Airway epithelial cell (primary cell): ENCODE measurements at places on chromosomes 2 and 18. TPM values are rescaled to one million over a fixed set of nuclear protein-coding genes. Genes with fewer than 3 reads are reported as not detected.

The CXCR1 gene
- total RNA-seq = not detected in 2 replicates

The CRYBA2 gene
- not detected in 2 replicates for total RNA-seq

The EMX1 gene
- not detected in 2 replicates for total RNA-seq

The SLC9A2 gene
- total RNA-seq = 0.07 TPM in 1 of 2 replicates, not detected in the other

The CDH2 gene
- 0.56 and 1.3 TPM in 2 replicates for total RNA-seq

The UBXN2A gene
- 5.0 and 12.7 TPM in 2 replicates for total RNA-seq

The RPE gene
- 54.1 and 100 TPM in 2 replicates for total RNA-seq

The OSBPL1A gene
- 19.2 and 20.3 TPM in 2 replicates for total RNA-seq

The MYO3B gene
- 2.8 and 3.3 TPM in 2 replicates for total RNA-seq

The RAMP1 gene
- 3.3 and 4.4 TPM in 2 replicates for total RNA-seq

The MOGAT1 gene
- not detected in 2 replicates for total RNA-seq

The ST6GAL2 gene
- total RNA-seq = 0.23 TPM in 1 of 2 replicates, not detected in the other

The COLEC11 gene
- total RNA-seq = not detected in 2 replicates

The AAMP gene
- total RNA-seq = 179 and 196 TPM in 2 replicates

The REG3G gene
- not detected in 2 replicates for total RNA-seq

The TUBA4B gene
- total RNA-seq = not detected in 2 replicates

The CD207 gene
- total RNA-seq = not detected in 2 replicates

The ANKRD30B gene
- not detected in 2 replicates for total RNA-seq

The PCARE gene
- total RNA-seq = not detected in 2 replicates

The FMNL2 gene
- total RNA-seq = 15.7 and 22.9 TPM in 2 replicates

The NEURL3 gene
- not detected in 2 replicates for total RNA-seq

The TCF7L1 gene
- total RNA-seq = 4.9 and 5.8 TPM in 2 replicates

The GPR35 gene
- 0.28 TPM in 1 of 2 replicates, not detected in the other for total RNA-seq

The SCN1A gene
- total RNA-seq = not detected in 2 replicates

The DCDC2C gene
- total RNA-seq = not detected in 2 replicates

The ZDBF2 gene
- total RNA-seq = 2.8 and 4.2 TPM in 2 replicates

The LIMS2 gene
- total RNA-seq = not detected in 2 replicates

The OSR1 gene
- total RNA-seq = 2.7 and 4.0 TPM in 2 replicates

The CRYGC gene
- not detected in 2 replicates for total RNA-seq

The SEH1L gene
- 28.1 and 36.0 TPM in 2 replicates for total RNA-seq

The MYCN gene
- total RNA-seq = 0.23 TPM in 1 of 2 replicates, not detected in the other

The TRABD2A gene
- 0.28 and 1.7 TPM in 2 replicates for total RNA-seq
